ENCODE measurements at places on chromosomes 11 and 22.
A peak's percentile ranks its signal among the peaks of the same experiment; 100 is the strongest.

- DNase-seq, result no peak
These were observed 466.9 kb downstream of the BRD1 start for GRCh38 chr22:49360746-49361145.

GRCh38 chr11:131240421-131240820 is 130.0 kb upstream of the NTM start:
- no peak for DNase-seq

- DNase-seq, result no peak
These were observed 1.3 kb upstream of the MLC1 start for GRCh38 chr22:50086526-50086925.

GRCh38 chr11:12717851-12718291 is 43.6 kb downstream of the TEAD1 start:
- DNase-seq, result no peak

DNA sequence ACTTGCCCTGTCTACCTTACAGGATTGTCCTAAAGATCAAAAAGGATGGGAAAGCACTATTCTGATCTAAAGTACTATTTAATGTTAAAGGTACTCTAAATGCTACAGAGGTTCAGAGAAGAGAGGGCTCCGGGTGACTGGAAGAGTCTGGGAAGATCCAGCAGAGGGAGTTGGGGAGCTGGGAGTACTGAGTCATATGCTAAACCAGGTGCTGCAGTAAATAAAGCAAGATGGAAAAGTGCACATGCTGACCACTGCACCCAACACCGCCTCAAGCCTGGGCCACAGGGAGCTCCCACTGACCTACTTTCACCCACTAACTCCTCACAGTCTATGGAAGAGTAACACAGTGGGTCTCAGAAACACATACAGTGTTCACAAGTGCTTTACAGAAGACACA is 49.3 kb downstream of the WT1 start:
- no peak for DNase-seq

DNA sequence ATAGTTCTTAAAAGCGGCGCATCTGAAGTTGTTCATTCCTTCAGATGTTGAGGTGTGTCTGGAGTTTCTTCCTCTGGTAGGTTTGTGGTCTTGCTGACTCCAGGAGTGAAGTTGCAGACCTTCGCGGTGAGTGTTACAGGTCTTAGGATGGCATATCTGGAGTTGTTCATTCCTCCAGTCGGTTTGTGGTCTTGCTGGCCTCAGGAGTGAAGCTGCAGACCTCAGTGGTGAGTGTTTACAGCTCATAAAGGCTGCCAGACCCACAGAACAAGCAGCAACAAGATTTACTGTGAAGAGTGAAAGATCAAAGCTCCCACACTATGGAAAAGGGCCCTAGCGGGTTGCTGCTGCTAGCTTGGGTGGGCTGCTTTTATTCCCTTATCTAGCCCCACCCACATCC is 201.7 kb upstream of the PDGFD start:
- DNase-seq, result no peak

GRCh38 chr11:93784935-93785360 is 866 bp downstream of the MED17 start:
- DNase-seq, result no peak

- DNase-seq, result no peak
These were observed 922.1 kb downstream of the OPCML start for GRCh38 chr11:132610216-132610615.

DNA sequence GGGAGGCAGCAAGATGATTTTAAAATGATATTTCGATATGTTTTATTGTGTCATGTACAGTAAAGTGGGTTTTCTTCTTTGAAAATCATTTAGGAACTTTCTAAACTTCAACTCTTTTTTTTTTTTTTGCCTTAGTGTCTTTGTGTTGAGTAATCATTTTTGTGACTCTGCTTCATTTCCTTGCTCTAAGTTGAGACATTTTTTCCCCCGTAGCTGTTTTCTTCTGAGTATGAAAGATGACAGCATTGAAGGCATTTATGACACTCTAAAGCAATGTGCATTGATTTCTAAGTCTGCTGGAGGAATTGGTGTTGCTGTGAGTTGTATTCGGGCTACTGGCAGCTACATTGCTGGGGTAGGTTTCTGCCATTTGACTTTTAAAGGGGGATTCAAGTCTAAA is 23.5 kb downstream of the RRM1 start:
- DNase-seq, result no peak

DNA sequence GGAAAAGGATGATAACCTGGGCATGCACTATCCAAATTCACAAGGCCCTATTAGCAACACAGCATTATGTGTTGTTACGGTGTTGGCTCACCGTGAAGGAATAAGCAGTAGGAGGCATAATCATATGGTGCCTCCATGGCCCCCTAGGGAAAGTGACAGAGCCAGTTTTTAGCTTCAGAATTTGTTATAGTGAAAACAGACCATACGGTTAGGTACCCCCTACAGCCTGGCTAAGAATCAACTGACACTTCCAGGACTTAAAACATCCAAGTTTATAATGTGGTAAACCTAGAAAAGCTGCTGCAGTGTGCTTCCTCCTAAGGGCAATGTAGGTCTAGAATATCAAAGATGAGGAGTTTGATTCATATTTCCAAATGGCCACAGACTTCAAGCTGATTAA is 30.4 kb downstream of the KIF18A start:
- no peak for DNase-seq

GRCh38 chr11:65355013-65355775 is 643 bp downstream of the TIGD3 start:
- DNase-seq, result no peak

- no peak for DNase-seq
These were observed 5.1 kb upstream of the INTS4 start for GRCh38 chr11:77999446-78000030.

- no peak for DNase-seq
These were observed 10.1 kb upstream of the ACR start for GRCh38 chr22:50727678-50728522.

DNA sequence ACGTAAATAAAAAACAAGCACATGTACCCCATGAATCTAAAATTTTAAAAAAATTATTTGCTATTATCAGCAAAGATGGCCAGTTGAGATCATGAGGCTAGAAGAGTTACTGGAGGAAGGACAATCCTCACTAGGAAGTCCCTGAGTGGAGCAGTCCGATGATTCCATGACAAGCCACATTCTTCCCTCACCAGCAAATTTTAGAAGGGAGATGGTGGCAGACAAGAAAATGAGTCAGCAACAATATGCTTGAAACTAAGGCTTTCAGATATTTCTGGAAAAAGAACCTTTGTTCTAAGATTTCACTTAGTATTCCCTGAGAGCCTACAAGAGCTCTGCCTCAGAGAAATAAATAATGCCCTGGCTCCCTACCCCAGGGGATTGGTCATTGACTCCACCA is 34.9 kb downstream of the P4HA3 start:
- no peak for DNase-seq

GRCh38 chr11:34656062-34656720 is 35.3 kb downstream of the EHF start:
- DNase-seq, result peak; percentile 81

DNA sequence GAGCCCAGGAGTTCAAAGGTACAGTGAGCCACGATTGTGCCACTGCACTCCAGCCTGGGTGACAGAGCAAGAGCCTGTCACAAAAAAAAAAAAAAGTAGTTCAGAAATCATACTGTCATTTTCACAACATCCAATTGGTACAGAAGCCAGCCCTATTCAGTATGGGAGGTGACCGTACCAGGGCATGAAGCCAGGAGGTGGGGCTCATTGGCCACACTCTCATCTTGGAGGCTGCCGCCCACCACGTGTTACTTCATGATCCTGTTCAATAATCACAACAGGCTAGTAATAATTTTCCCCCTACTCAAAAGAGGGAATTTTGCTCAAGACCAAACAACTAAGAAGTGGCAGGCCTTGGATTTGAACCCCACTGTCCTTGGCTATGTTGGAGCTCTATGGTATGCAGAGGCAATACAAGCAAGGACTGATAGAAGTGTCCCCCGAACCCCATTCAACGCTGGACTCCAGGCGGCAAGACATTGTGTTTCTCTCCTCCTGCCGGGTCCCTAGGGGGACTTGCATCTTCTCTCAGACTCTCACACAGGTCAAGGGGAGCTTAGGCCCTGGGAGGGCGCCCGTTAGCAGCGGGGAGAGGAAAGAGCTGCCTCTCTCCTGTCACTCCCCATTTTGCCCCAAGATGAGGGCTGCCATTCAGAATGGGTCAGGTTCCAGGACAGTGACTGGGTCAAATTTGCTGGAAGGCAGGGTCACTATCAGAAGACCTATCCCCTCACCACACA is 40.2 kb upstream of the EMID1 start:
- DNase-seq, result no peak

DNA sequence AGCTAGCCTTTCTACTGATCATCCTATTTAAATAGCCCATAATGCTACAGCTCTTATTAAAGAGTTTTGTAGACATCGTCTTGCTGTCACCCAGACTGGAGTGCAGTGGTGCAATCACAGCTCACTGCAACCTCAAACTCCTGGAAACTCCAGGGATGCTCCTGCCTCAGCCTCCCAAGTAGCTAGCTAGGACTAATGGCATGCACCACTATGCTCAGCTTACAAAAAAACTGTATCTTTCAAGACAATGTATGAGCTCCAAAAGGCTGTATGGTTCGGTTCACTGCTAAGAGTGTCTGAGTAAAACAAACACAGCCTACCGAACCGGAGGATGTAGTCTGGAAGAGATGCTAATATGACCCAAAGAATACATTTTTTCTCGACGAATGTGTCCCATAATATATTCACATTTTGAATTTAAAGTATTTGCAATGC is 2.6 kb downstream of the TAF1D start:
- no peak for DNase-seq

- no peak for DNase-seq
These were observed 6.4 kb downstream of the CABP2 start for GRCh38 chr11:67516806-67517205.

- peak; percentile 59 for DNase-seq
These were observed 215.4 kb upstream of the UBASH3B start for GRCh38 chr11:122439866-122440810.

- DNase-seq, result no peak
These were observed 8.9 kb downstream of the SULT4A1 start for GRCh38 chr22:43853328-43853931.

- no peak for DNase-seq
These were observed 12.6 kb downstream of the RRAS2 start for GRCh38 chr11:14346303-14346955.

DNA sequence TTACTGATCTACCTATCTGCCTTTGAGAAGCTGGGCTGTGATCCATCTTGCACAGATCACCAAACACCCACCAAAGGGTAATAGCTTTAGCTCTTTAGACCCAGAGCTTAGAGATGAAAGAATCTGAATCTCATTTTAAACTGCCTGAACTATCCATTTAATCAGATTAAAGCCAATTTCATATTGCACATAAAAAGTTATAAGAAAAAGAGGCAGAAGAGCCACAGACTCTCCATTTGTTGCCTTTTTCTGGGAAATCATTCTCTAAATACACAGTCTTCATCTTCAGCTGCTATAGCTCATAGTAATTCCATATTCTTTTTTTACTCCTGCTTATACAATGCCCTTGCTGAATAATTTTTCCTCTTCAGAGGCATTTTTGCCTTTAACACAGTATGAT is 271.2 kb downstream of the DLG2 start:
- DNase-seq, result no peak

- DNase-seq, result no peak
These were observed 91.8 kb downstream of the MRTFA start for GRCh38 chr22:40544758-40545157.

GRCh38 chr11:132913886-132914285 is 618.4 kb downstream of the OPCML start:
- DNase-seq, result no peak

DNA sequence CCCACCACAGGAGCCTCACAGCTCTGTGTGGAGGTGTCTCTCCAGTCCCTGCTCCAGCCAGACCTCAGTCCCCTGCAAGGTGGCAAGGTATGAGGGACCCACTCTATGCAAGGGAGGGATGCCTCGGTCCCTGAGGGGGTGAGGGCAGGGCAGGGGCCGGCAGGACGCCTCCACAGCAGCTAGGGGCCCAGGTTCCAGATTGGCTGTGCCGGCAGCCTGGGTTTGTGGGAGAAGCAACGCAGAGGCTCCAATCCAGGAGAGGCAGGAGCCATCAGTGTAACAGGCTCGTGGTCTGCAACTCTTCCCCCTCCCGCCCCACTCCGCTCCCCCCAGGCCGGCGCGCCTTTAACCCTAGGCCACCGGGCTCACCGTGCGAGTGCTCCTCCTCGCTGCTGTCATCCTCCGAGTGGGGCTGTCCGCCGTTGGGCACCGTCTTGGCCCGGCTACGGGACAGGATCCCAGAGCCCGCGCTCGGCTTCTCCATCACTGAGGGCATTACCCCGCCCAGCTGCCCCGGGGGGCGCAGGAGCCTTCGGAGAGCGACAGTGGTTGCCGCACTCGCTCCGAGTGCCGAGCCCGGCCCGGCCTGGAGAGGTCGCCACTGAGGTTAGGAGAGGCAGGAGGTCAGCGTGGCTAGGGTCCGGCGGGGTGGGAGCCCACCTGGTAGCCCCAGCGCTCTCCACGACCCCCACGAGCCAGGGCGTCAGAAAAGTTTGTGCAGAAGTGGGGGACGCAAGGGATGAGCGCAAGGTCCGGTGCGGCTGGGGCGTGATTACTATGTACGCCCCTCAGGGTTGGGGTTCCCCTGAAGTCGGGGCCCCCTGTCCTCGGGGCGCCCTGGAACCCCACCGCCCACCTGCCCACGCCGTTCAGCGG is 765 bp downstream of the RCOR2 start:
- DNase-seq, result no peak

GRCh38 chr11:19891022-19891421 is 178.4 kb downstream of the NAV2 start:
- no peak for DNase-seq

GRCh38 chr11:11537372-11537771 is 84.4 kb downstream of the GALNT18 start:
- no peak for DNase-seq

- peak; percentile 19 for DNase-seq
These were observed at the start of gene SLC43A3 for GRCh38 chr11:57426929-57427726. SLC43A3 (minus strand) TSS chr11:57427121; CDS start chr11:57426172, 949 bp downstream.

DNA sequence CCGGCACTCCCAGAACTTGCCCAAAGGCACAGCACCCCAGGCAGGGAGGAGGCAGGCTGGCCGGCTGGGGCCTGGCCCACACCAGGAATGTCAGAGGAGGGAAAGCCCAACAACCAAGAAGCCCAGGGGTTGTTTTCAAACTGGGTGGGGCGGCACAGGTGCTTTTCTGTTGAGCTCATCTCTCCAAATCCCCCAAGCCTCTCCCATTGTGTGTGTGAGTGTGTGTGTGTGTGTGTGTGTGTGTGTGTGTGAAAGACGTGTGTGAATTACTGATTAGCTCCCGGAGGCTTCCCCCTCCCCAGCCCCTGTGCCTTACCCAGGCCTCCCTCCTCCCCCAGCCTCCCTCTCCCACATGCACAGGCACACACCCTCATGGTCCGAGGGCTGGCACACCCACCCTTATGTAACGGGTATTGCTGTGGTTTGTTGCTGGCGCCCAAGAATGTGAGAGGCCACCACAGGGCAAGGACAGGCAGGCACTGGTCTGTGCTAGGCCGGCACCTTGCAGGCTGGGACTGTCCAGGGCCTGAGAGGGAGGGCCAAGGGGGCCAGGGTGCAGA is 15.9 kb downstream of the TRIM29 start:
- DNase-seq, result no peak

GRCh38 chr11:46429717-46430116 is 38.1 kb upstream of the CHRM4 start:
- no peak for DNase-seq

Data from hippocampal formation (tissue), 2 donors.